Stimulated activated CD4-positive, alpha-beta T cell treated with anti-CD3 and anti-CD28 coated beads, Interleukin-15, amount 100 ng/mL, for 1 hour (primary cell): ENCODE measurements at places on chromosomes 7 and 10.

DNA sequence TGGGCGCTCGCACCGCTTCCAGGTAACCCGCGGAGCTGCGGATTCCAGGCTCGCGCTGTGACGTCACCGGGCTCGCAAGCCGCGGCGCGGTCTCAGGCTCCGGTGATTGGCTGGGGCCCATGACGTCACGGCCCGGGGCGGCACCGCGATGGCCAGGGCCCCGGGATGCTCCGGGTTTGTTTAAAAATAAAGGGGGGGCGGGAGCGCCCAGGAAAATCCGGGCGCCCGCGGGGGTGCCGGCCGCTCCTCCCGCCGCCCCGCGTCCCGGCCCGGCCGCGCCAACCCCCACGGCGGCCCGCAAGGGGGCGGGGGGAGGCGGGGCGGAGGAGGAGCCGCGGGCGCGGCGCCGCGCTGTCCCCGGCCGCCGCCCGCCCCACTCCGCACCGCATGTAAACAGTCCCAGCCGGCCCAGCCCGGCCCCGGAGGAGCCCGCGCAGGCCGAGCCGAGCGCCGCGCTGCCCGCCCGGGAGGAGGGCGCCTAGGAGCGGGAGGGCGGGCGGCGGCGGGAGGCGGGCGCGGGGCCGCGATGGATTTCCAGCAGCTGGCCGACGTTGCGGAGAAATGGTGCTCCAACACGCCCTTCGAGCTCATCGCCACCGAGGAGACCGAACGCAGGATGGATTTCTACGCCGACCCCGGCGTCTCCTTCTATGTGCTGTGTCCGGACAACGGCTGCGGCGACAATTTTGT is at the start of gene MTURN:
TSS of gene MTURN (plus strand) at position 376 of the 690 bp plus-strand sequence. CDS start at position 527, 151 bp downstream.
- peak; percentile 69 for DNase-seq

DNA sequence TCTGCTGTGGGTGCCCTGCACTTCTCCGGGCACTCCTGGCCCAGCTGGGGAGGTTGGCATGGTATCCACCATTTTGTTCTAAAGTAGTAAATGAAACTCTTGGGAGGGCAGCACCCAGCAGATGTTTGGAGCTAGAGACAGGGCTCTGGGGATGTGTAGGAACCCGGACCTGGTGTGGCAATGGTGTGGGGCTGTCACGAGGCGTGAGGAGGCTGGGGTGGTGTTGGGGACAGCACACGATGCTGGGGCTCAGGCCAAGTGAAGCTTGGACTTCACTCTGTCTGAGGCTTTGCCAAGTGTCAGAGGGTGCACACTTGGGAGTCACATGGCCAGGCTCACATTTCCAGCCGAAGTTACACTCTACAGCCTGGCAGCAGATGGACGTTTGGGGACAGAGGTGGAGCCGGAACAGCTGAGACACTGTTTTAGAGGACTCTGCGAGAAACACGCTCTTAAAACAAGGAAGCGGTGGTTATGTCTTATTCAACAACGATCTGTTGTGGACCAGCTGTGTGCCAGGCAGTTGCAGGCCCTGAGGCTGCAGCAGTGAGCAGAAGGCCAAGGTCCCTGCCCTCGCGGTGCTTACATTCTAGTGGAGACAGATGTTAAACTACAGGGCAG is 118.2 kb downstream of the CUX1 start:
- DNase-seq = no peak

DNA sequence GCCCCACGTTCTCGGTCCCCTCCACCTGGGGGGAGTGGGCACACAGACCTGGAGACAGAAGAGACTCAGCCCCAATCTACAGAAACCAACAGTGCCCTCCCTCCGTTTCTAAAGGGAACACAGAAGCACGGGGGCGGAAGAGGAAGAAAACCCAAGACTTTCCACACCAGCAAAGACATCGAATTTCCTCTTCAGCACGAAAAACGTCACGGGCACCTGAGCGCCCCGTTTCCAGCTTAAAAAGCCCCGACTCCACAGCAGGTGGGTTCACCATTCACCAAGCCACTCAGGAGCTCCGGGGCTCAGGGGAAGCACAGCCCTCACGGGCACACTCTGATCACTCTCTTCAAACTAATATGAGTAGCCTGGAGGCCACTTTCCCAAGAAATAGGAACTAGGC is 19.6 kb downstream of the NUDT1 start:
- DNase-seq = no peak

GRCh38 chr10:115948465-115948864 is 324.5 kb downstream of the GFRA1 start:
- DNase-seq = no peak

GRCh38 chr7:122618585-122619189 is 80.2 kb downstream of the RNF133 start:
- no peak for DNase-seq

DNA sequence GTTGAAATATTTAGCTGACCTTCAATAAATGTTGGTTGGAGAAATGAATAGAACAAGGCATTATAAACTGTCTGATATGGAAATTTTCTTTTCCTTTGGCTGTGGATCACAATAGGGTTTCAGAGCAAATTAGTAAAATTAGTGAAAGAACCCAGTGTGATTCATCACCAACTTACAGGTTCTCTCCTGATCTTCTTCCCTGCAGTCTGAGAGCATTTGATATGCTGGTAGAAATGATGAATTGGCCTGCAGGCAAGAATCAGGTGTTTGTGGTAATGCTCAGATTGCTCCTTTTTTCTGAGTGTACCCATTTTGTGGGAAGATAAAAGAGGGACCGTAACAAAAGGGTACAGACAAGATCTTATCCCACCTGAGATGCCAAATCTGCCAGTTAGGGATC is 51.9 kb downstream of the BTAF1 start:
- no peak for DNase-seq

DNA sequence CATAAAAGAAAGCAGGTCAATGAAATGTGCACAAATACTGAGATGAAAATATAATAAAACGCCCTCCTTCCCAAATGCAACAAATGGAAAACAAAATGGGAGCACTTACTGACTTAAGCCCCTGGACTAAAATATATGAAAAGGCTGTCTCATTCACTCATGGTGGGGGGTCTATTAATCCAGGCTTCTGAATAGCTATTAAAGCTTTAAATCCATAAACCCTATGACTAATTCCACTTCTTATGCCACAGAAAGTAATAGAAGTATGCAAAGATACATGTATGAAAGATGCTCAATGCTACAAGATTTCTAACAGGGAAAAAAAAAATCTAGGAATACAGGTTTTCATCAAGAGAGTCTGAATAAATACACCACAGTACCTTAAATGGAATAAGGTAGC is 20.5 kb downstream of the EIF3A start:
- no peak for DNase-seq

GRCh38 chr7:133511252-133511651 is 258.4 kb downstream of the EXOC4 start:
- DNase-seq = no peak

GRCh38 chr10:30127120-30127541 is 67.7 kb upstream of the JCAD start:
- DNase-seq = no peak

DNA sequence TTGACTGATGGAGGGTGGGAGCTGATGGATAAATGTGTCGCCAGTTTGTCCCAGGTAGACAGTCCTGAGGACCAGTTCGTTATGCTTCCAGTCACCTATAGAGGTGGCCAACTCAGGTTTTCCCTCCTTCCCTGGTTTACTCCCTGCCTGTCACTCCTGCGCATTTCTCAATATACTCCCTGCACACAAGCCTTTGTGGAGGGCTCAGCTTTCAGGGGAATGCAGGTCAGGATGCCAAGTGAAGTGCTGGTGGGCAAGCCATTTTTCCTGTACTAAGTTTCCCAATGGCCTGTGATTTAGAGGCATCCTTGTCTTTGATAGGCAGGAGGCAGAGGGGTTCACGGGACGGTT is 473.5 kb upstream of the ZMIZ1 start:
- DNase-seq = no peak

DNA sequence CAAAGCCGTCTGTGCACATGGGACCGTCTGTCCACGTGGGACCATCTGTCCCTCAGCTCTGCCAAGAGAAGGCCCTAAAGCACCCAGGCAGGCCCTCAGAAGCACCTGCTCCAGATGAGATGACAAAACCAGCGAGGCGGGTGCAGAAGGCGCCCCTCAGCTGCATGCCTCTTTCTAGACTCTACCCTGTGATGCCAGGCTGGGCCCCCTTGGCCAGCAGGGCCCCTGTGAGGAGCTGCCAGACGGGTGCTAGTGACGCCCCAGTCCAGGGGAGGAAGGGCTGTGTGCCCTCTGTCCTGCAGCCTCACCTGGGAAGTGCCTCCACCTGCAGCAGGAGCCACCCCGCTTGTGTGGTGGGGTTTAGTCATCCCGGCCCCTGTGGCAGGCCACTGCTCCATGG is 309.2 kb upstream of the SHH start:
- no peak for DNase-seq

DNA sequence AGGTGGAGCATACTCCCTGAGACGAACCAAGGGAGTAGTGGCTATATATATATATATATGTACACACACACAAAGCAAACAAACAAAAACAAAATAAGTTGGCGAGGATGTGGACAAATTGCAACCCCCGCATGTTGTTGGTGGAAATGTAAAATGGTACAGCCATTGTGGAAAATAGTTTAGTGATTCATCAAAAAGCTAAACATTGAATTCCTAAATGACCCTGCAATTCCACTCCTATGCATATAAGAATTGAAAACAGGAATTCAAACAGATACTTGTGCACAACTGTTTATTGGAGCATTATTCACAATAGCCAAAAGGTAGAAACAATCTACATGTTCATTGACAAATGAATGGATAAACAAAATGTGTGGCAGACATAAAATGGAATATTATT is 407.9 kb downstream of the KCNMA1 start:
- no peak for DNase-seq

DNA sequence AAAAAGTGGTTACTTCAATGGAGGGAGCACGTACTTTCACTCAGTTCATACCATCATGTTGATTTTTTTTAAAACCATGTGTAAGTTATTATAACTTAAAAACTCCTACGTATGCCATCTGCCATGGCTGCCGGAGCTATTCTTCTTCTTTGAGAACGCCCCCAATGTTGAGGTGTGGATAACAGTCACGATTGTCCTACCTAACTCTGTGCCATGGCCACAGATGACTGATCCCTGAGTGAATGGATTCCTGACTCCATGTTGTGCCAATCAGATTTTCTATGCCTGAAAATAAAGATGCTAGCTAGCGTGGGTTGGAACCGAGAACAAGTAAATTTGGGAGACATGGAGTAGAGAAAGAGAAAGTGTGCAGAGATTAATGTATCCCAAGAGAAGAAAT is 5.3 kb downstream of the MCMBP start:
- no peak for DNase-seq

GRCh38 chr7:32298408-32299132 is 191.6 kb downstream of the LSM5 start:
- DNase-seq = no peak

DNA sequence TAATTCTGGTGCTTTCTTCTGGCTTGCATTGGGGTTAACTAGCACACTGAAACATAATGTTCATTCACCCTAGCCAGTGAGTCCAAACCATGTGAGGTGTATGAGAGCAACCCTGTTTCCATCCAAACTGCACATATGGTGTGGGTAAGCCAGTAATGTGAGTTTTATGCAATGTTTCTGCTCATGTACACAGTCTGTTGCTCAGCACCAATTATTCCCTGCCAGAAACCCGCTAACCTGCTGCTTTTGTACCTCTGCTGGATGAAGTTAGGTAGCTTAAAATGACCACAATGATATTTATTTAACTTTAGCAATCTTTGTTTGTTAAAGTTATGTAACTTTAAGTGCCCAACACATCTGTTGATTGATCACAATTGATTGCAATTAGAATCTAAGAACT is 93.7 kb upstream of the RPA3 start:
- DNase-seq = no peak

DNA sequence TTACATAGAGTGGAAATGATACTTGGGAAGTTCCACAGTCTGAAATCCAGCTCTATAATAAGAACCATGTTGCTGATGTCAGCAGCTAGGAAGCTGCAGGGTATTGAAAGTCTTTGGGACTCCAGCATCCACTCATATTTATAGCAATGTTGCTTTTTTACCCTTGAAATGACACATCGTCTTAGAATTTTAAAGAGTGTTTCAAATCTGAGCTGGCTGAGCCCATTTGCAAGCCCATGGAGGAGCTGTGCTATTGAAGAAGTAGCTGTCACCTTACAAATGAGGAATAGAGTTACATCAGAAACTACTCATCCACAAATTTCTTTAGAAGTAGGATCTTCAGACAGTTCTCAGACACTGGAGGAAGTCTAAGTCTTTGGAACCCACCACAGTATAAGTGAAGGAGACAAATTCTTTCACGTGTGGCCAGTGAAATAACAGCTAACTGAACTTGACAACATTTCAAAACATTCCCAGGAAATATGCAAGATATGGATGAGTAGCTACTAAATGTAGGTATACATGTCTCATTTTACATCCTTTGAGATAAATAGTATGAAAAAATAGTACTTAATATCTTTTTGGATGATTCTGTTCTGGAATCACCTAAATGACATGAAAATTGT is 203.6 kb downstream of the ZNF365 start:
- DNase-seq = no peak

GRCh38 chr10:92404612-92405418 is 113.8 kb downstream of the MARCHF5 start:
- no peak for DNase-seq

GRCh38 chr10:91201213-91201996 is 19.1 kb upstream of the PCGF5 start:
- DNase-seq = no peak

DNA sequence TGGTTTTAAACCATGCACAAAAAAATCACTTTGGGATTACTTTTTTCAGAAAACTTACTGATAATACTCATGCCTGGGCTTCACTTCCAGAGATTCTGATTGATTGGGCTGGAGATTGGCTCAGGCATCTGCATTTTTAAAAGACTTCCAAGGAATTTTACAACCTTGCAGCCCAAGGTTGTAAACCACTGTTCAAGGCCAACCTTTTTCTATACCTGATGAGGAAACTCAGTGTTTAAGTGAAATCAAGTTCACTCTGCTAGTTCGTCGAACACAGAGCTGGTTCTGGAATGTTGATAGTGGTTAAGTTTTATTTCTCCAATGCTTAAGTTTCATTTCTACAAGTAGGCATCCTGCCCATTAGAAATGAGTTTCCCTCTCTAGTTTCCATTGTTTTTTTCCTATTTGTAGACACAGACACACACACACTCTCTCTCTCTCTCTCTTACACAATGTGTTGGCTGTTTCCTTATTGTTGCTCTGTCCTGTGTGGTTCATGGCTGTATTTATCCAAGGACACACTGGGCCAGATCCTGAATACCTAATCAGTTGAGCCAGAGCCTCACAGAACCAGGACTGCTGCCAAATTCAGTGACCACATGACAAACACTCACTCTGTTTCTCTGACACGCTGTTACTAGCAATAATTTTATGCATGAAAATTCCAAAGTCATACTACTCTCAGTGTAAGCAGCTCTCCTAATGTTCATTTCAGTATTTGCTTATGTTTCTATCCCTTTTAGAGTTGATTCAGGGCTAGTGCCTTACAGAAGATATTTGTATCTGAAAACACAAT is 3.7 kb upstream of the IFIT1B start:
- no peak for DNase-seq

GRCh38 chr10:125073996-125074395 is 86.4 kb downstream of the CTBP2 start:
- DNase-seq = no peak

GRCh38 chr10:130769146-130770017 is 542.1 kb downstream of the TCERG1L start:
- DNase-seq = no peak

- no peak for DNase-seq
These were observed 545.1 kb downstream of the ATRNL1 start for GRCh38 chr10:115638246-115638645.
